ENCODE measurements at places on chromosomes 6 and 20.

- no peak for DNase-seq
Observed at GRCh38 chr6:72533606-72534005, 88.3 kb upstream of the KCNQ5 start.

- no peak for DNase-seq
Observed at GRCh38 chr20:31968291-31969126, 558 bp downstream of the XKR7 start.

GRCh38 chr20:63101781-63102720 is 95.3 kb upstream of the BHLHE23 start:
- DNase-seq, result no peak

DNA sequence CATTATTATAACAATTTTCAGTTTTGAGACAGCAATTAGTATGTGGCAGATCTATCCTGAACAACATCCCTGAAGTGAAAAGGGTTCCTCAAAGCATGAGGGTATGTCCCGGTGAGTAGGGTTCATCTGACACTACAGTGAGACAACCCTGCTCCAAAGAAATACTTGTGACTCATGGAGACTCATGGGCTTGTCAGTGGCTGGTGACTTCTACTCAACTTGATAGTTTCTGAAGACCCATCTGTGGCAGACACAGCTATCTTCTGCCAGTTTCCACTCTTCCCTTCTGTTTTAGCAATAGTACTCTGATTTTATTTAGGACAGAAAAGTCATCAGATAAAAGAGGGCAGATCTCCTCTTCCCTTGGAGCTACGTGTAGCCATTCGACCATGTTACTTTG is 41.4 kb downstream of the MAP3K7 start:
- no peak for DNase-seq

DNA sequence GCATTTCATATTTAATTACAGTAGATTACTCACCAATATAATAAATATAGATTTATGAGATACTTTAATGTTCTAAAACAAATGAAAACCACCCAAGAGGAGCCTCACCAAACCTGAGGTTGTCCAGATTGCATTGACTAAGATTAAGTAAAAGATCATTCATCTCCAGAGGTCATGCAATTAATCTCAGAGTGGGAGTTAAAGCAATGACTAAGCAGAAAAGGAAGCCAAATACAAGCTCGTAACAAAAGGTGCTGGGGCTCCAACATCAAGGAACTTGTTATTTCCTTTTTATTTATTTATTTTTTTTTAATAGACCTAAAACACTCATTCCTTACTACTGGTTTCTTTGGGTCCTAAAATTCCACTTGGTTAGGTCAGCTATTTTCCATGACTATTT is 57.7 kb downstream of the RSPO3 start:
- no peak for DNase-seq

DNA sequence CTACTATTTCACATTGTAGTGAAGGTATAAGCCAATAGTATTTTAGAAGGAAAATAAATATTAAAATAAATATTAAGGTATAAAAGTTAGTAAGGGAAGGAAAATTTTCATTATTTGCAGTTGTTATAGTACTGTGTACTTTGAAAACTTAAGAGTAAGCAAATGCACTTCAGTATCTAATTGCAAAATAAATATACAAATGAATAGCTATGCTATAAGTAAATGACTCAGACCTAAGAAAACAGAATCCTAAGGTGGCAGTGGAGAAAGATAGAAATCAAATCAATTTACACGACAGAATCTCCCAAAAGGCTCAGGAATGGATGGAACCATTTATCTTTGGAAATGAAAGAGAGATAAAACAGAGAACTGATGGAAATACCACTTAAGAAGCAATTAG is 24.7 kb upstream of the UBR2 start:
- no peak for DNase-seq

GRCh38 chr6:101811108-101811507 is 417.6 kb downstream of the GRIK2 start:
- no peak for DNase-seq

- no peak for DNase-seq
Observed at GRCh38 chr6:107965746-107966145, 7.7 kb upstream of the SEC63 start.

- no peak for DNase-seq
Observed at GRCh38 chr20:1376007-1376406, 16.8 kb downstream of the FKBP1A start.

DNA sequence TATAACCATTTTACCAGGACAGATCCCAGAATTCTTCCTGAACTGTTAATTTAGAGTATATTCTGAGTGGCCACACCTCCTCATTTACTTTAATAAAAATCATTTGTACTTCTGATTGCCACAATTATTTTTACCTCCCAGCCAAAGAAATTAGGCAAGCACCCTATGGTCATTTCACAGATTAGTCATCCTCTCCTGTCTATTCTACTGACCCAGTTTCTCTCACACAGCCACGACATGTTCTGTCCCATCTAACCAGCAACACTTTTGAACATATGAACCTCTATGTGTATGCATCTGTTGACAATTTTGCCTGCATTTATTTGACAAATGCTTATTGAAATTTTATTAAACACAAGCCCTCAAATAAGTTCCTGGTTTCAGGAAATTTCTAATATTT is 202.6 kb upstream of the STXBP5 start:
- DNase-seq, result no peak

- DNase-seq, result no peak
Observed at GRCh38 chr6:42010185-42010891, 40.0 kb upstream of the TAF8 start.

DNA sequence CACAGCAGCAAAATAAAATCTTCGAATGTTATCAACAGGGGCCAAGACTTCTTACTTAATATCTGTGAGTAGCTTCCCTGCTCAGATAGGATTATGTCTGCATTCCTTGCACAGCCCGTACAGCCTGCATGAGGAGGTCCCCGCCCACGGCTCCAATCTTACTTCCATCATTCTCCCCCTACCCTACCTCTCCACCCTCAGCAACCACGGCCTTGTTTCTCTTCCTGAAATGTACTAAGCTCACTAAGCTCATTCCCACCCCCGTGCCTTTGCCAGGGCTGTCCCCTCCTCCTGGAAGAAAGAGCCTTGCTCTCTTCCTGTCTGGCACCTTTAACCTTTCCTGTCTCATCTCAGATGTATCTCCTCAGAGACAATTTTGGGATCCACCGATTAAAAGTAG is 120.4 kb downstream of the BCAS1 start:
- no peak for DNase-seq

DNA sequence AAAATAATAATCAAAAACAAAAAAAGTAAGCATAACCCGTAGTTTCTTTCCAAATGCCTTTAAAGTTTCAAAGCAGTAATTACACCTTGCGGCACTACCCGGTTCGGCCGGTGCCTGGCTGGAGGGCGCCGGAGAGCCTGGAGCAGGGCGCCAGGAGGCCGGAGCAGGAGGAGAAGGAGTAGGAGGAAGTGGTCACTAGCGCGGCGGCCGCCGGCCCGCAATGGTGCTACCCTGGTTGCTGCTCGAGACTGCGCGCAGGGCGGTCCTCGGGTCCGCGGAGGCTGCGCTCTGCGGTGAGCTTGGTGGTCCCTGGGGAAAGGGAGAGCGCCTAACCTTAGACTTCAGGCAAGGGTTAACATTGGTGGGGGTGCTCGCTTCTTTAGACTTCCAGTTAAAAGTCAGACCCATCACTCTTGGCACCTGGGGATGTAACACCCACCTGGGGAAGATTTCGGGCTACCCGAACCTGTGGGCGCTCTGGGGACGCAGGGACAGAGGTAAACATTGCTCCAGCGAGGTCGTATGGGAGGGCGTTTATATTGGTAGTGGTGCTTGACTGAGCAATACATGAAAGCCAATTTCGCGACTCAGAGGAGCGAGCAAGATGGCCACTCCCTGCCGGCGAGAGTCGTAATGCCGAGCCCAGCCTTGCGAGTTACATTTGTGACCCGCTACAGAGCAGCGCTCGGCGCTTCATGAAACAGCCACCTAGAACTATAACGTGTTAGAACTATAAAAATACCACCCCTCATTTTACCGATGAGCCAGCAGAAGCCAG is 5.8 kb upstream of the USP45 start:
- peak; percentile 19 for DNase-seq

- no peak for DNase-seq
Observed at GRCh38 chr20:57500235-57500634, 24.7 kb downstream of the CTCFL start.

DNA sequence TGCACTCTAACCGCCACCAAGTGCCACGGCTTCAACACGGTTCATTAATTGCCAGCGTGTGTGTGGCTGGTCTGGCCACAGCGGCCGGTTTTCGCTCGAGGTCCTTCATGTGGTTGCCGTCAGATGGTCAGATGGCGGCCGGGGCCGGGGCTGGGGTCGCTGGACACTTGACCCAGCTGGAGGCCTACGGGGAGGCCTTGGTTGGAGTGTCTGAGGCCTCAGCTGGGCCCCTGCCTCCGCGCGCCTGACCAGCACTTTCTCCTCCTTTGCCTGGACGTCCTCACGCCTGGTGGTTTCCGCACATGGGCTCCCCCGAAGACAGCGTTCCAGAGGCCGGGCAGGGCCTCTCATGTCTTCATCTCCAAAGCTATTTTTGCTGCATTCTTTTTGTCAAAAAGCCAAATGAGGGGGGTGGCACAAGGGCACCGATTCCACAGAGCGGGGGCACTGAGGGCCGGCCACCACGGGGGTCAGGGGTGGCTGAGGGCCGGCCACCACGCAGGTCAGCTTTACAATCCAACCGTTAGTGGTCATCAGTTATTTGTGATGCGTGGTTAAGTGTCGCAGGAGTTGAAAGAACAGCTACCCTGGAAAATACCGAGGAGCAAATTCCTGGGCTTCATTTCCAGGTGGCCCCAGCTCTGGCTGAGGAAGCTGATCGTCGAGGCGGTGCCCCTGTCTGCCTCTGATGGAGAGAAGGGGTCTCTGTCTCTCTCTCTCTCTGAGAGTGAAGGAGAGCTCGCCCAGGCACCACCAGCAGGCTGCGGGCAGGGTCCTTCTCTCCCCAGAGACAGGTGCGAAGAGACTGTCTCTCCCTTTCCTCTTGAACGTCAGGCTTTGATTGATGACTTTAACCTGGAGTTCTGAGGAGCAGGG is 50.5 kb upstream of the FRMD1 start:
- DNase-seq, result no peak

DNA sequence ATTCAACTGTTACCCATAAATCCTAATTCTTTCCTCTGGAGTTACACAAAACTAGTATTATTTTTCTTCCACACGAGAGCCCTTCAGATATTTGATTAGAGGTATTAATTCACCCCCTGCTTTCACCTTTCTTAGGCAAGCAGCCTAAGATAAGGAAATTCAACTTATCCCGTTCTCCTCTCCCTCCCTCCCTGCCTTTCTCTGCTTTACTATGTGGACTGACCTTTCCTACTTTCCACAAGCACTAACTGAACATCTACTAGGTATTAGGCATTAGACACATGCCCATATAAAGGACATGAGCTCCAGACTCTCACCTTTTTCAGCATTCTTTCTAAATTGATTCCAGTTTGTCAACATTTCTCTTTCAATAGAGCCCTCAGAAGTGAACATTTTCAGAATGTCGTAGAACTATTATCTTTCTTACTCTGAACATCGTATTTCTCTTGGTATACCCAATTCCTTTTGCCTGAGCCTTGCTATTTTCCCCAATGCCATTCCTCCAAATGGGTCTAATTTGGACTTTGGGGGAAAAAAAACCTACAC is 16.5 kb downstream of the ELOVL2 start:
- no peak for DNase-seq

DNA sequence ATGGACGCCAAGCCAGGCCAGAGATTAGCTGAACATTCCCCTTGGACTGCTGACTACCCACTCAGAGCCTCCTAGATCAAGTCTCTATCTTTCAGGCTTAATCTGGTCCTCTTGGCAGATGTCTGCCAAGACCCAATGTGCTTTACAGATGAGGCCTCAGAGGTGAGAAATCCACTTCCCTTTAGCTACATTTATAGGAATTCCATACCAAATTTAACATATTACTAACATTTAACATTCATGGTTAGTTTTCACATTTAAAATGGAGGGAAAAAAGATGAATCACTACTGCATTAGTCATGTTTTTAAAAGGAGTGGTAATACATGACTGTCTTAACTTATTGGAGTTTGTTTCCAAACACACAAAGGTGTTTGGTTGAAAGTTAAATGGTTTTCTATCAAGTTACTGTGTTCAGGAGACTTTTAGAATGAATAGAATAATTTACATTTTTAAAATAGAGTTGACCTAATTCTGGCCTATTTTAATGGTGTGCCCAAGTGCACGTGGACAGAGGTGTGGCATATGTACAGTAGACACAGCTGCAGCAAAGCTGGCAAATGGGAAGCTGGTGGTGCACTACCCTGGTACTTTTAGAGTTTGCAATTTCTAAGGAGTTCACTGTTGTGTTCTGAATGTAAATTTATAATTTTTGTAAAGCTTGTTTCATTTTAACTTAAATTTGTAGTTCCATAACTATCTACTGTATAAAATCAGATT is 41.9 kb upstream of the CALHM6 start:
- DNase-seq, result no peak

DNA sequence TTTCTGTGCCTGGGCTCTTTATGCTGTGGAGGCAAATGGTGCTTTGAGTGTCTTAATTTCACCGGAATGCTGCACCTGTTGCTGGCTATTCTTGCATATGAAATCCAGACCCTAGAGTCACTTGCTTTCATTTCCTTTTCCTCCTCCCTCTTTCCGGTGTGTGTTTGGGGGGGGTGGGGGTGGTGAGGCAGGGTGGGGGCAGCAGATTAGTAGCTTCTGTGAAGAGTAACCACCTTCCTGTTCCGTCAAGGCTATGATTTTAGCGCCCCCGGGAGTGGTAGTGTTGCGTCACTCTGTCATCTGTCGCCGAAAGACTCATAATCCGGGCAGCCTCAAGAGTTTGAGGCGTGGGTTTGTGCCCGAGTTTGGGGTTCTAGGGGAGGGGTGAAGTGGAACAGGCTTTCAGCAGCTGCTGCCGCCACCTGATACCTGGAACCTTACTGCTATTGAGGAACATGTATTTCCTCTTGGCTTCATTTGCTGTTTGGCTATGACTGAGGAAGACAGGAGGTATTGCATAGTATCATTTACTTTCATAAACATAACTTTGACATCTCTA is 49.1 kb downstream of the UTRN start:
- no peak for DNase-seq

GRCh38 chr6:3747100-3747737 is 4.3 kb downstream of the PXDC1 start:
- no peak for DNase-seq

Measured in cortex of kidney (tissue), 1 donor.